Activated naive CD8-positive, alpha-beta T cell treated with anti-CD3 and anti-CD28 coated beads, Interleukin-2, amount 10 ng/mL, durations not matched to agents 7 days and 5 days (primary cell): ENCODE measurements at places on chromosomes 7 and 10. TPM values are rescaled to one million over a fixed set of nuclear protein-coding genes. Genes with fewer than 3 reads are reported as not detected.

The CYP3A4 gene
- not detected for total RNA-seq

GRCh38 chr10:49649294-49649693, 30.2 kb upstream of the C10orf53 start:
- peak; percentile 73 for DNase-seq

DNA sequence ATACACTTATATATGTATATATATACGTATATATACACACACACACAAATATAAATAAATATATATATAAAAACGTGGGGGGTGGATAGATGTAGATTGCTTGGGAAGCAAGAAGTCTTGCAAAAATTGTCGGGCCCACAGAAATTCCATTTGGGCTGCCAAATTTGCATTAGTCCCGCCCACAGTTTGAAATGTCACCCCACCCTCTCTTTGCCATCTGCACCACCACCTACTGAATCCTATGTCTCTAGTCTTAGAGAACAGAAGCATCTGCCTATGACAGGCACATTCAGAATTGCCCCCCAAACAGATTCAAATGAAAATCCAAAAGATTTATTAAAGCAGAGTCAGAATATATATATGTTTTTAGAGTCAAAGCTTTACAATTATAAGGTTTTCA, 25.6 kb upstream of the CACNA2D1 start:
- no peak for DNase-seq

GRCh38 chr10:92938841-92939240, 90.5 kb downstream of the EXOC6 start:
- no peak for DNase-seq

GRCh38 chr10:94276140-94276539, 86.6 kb downstream of the NOC3L start:
- DNase-seq: no peak

The C10orf67 gene
- total RNA-seq: 0.20 TPM

DNA sequence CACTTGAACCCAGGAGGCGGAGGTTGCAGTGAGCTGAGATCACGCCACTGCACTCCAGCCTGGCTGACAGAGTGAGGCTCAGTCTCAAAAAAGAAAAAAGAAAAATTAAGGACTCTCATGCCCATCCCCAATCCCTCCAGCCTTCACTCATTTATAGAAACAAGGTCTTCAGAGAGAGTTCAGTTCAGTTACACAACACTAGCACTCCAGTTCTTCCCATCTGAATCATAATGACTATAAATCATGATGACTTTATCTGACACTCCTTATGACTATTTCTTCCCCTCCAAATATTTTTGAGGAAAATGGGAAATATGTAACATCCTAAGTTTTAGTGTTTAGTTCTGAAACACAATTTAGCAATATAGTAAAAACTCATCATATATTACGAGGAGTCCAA, 107.4 kb upstream of the LSM8 start:
- DNase-seq: no peak

DNA sequence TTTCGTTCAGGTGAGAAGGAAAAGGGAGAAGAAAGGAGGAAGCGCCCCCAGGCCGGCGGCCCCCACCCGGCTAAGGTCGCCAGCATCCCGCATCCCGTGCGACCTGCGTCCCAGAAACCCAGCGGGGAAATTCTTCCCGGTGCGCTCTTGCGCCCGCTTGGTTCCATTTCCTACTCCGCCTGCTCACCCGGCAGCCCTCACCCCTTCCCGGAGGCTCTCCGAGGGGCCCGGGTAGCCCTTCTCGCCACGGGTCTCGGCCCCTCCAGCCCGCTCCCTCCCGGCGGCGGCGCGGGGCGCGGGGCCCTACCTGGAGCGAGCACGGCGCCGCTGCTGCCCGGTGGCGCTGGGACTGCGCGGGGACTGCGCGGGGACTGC, at the start of gene PRKCQ:
Gene PRKCQ (minus strand): TSS at position 373 of the 375 bp plus-strand sequence. CDS start 65,141 bp downstream, outside the sequence.
- DNase-seq: no peak

The TMEM139 gene
- 1.1 TPM for total RNA-seq

The GTF2IRD1 gene
- 1.3 TPM for total RNA-seq

- no peak for DNase-seq
These were observed 25.3 kb downstream of the SLC26A3 start for GRCh38 chr7:107777702-107778101.

The TES gene
- 121 TPM for total RNA-seq

- DNase-seq: no peak
These were observed 191.7 kb upstream of the C7orf33 start for GRCh38 chr7:148398844-148399365.

The EMX2 gene
- not detected for total RNA-seq

The SLC16A12 gene
- not detected for total RNA-seq

- DNase-seq: no peak
These were observed 48.9 kb downstream of the ZMYND11 start for GRCh38 chr10:184174-184573.

DNA sequence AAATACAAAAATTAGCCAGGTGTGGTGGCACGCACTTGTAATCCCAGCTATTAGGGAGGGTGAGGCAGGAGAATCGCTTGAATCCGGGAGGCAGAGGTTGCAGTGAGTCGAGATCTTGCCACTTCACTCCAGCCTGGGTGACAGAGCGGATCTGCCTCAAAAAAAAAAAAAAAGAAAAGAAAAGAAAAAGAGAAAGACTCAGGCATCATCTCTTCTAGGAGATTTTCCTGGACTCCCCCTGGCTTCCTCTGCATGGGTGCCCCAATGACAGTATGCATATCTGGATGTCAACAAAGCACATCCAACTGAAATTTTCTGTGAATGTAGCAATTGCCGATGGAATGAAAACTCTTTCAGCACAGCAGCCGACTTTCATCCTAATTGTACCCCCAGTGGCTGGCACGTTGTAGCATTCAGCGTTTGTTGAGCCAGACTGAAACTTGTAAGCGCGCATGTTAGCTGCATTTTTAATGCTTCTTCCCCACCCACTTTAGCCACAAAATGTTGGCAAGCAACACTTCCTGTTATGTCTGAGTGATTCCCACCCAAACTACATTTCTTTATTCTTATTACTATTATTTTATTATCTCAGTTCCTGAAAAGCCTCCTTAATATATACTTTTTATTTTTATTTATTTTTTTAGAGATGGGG, 70.2 kb downstream of the PRTFDC1 start:
- DNase-seq: no peak

DNA sequence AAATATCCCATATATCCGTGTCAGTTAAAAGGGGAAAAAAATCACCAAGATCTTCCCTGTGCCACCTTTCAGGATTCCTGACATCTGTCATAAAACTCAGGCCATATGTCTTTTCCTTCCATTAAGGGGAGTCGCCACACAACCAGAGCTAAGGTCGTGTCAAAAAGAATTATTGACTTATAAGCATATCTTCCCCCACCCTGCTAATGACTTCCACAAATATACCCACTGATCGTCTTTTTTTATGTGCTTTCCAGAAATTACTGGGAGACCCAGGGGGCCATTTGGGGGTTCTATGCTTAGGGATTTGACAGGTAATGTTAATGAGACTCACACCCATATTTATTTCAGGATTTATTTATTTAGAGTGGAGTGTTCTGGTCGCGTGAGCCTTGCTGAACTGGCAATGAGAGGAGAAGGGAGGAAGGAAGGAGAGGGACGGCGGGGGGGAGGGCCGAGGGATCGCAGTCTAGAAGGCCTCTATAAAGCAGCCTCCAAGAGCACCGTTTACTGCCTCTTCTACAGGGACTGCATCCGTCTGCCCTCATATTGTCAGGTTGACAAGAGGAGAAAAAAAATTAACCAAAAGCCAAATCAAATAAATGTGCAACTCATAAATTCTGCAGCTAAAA, 135.7 kb upstream of the MGMT start:
- no peak for DNase-seq

The FAM24B gene
- 15.8 TPM for total RNA-seq

- no peak for DNase-seq
These were observed 51.1 kb upstream of the CHST15 start for GRCh38 chr10:124144536-124144935.

GRCh38 chr7:131071786-131072504, 255.7 kb upstream of the MKLN1 start:
- DNase-seq: no peak

The COL28A1 gene
- total RNA-seq: not detected

- no peak for DNase-seq
These were observed 193.7 kb upstream of the CSTF2T start for GRCh38 chr10:51892965-51893658.

DNA sequence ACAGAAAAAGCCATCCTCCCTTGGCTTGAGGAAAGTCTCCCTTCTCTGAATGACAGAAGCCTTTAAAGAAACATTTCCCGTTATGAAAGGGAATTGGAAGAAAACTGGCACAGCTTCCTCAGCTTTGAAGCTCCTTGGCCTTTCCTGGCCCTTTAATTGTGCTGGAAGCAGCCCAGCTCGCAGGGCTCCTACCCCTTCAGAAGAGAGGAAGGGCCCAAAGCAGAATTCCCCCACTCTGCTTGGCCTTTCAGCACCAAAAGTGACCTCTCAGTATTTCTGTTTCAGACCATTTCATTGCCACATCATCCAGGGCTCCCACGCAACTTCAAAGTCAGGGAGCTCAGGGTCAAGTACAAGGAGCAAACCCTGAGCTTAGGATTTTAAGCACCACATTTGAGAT, 4.2 kb downstream of the AFAP1L2 start:
- no peak for DNase-seq
